Left kidney (tissue), 8 donors: ENCODE measurements at places on chromosomes 7 and 10. TPM values are rescaled to one million over a fixed set of nuclear protein-coding genes. Genes with fewer than 3 reads are reported as not detected.

- no peak for DNase-seq
These were observed 6.7 kb upstream of the PAXIP1 start for GRCh38 chr7:155009570-155010157.

- DNase-seq: no peak
These were observed 43.2 kb upstream of the LRGUK start for GRCh38 chr7:134083766-134084487.

The ELMO1 gene
- polyA plus RNA-seq: 9.8 TPM

The TLX1 gene
- polyA plus RNA-seq: not detected

- no peak for DNase-seq
These were observed 29.9 kb downstream of the TCF7L2 start for GRCh38 chr10:112979927-112980326.

GRCh38 chr7:149723082-149723767, 50.2 kb downstream of the ZNF467 start:
- no peak for DNase-seq

GRCh38 chr7:14395860-14396259, 406.4 kb upstream of the ETV1 start:
- no peak for DNase-seq

The ADRA2A gene
- 2.9 TPM for polyA plus RNA-seq

GRCh38 chr7:29457565-29458011, 106.0 kb upstream of the PRR15 start:
- peak; percentile 74 for DNase-seq

GRCh38 chr10:72087392-72087968, 871 bp downstream of the SPOCK2 start:
- no peak for DNase-seq

The CRHR2 gene
- 0.07 TPM for polyA plus RNA-seq

The PAPOLB gene
- polyA plus RNA-seq: 0.18 TPM

- DNase-seq: no peak
These were observed 114.5 kb downstream of the MARCHF5 start for GRCh38 chr10:92405419-92405924.

GRCh38 chr10:106938513-106938912, 226.0 kb downstream of the SORCS1 start:
- DNase-seq: no peak
